ENCODE measurements at places on chromosomes 16 and 17. TPM values are rescaled to one million over a fixed set of nuclear protein-coding genes. Genes with fewer than 3 reads are reported as not detected.

DNA sequence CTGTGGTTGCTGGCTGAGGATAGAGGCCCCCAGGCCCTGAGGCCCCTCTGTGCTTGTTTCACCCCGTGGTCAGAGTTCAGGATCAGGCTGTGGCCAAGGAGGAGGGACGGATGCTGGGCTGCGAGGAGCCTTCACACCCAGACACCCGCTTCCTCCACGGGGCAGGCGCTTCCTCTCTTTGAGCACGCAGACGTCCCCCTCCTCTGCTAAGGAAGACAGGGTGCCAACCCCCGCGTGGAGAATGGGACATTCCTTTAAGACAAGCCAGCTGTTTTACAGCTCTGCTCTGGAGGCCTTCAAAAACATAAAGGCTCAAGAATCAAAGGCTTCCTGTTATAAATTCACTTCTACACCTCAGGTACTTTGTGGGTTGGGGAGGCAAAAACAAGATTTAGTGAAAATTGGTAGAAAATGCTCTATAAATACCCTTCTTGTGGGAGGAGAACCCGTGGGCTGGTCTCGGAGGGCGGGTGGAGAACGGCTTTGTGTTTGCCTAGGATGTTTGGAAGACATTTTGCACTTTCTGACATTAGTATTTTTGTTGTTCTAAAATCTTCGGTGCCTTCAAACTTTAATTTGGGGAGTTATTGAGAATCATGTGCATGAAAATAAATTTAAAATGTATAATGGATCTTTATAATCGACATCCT lies 60.8 kb upstream of the FOXF1 start:
- no peak for DNase-seq
- H3K27me3 ChIP-seq, result peaks cover 74% of the 10 kb centered on the region
- H3K36me3 ChIP-seq, result no peaks in the 10 kb centered on the region

GRCh38 chr16:89090182-89090630 lies 3.4 kb upstream of the ACSF3 start:
- no peak overlapping the region for H3K4me3 ChIP-seq
- no peaks in the 10 kb centered on the region for H3K36me3 ChIP-seq
- H3K27me3 ChIP-seq, result peaks cover 35% of the 10 kb centered on the region

Gene PRCD
- total RNA-seq, result not detected

Gene LRRC3C
- not detected for total RNA-seq

Gene BCAR1
- total RNA-seq, result 47.3 TPM

Measured in A673 (cell line).